IMR-90 (cell line): ENCODE measurements at places on chromosomes 6 and 20.

DNA sequence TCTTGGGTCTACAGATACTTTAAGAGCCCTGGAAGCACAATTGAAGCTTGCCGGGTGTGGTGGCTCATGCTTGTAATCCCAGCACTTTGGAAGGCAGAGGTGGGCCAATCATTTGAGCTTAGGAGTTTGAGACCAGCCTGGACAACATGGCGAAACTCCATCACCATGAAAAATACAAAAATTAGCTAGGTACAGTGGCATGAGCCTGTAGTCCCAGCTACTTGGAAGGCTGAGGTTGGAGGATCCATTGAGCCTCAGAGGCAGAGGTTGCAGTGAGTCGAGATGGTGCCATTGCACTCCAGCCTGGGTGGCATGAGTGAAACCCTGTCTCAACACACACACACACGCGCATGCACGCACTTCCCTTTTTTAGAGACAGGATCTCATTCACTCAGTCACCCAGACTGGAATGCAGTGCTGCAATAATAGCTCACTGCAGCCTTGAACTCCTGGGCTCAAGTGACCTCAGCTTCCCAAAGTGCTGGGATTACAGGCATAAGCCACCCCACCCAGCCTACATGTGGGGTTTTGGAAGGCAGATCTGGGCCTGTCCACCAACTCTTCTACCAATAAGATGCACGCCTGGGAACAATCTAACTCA lies 182.5 kb upstream of the JARID2 start:
- peak; percentile 40 for DNase-seq

GRCh38 chr20:54262671-54263070 lies 54.8 kb downstream of the PFDN4 start:
- no peak for DNase-seq

GRCh38 chr6:108078191-108078590 lies 3.6 kb upstream of the OSTM1 start:
- DNase-seq = no peak

- peak; percentile 93 for DNase-seq
These were observed 116.3 kb upstream of the EMILIN3 start for GRCh38 chr20:41482647-41483552.

GRCh38 chr6:45422503-45423110 lies 44.9 kb upstream of the SUPT3H start:
- peak; percentile 55 for DNase-seq

DNA sequence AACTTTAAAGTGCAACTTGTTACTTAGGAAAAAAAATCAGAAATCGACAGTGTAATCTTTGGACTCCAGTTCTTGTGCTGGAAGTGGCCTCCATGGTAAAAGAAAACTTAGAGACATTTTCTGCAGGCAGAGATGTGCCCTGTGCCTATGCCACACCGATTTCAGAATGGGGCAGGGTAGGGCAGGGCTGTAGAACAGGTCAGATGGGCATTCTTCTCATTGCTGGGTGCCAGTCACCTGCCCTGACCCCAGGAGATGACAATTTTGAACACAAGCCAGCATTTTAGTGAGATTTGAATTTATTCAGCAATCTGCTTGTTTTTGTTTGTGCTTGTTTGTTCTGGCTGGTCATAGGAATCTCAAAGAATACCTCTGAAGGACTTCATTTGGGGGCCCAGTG lies 63.3 kb downstream of the SASH1 start:
- DNase-seq = no peak

DNA sequence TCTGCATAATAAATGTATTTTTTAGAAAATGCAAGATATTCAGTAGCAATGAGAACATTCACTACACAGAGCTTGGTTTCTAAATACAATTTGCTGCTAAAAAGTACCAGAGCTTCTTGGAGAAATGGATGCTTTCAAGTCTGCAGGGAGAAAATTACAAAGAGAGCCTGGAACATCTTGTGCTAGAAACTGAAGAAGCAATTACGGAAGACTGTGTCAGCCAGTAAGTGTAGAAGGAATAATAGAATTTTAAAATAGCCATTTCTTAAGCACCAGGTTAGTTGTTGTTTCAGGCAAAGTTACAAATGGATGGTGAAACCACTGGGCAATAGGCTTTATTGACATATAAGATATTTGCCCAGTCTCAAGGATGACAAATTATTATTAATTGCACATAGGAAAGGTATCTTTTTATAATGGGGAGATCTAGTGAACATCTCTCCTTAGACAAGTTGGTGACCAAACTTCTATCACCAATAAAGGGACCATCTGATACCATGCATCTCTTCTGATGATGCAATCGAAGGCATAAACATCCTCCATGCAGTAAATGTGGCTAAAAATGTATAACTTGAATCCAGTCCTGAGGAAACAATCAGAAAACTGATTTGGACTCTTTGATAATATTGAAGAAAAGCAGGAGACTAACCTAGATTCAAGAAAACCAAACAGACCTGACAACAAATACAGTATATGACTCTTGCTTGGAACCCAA lies 81.7 kb downstream of the ARHGAP18 start:
- DNase-seq = no peak

- peak; percentile 69 for DNase-seq
These were observed 8.9 kb downstream of the PTPRK start for GRCh38 chr6:128511506-128511905.

- peak; percentile 8 for DNase-seq
These were observed 113.1 kb downstream of the ADAT2 start for GRCh38 chr6:143337201-143337949.

- no peak for DNase-seq
These were observed 321.0 kb upstream of the HSF2 start for GRCh38 chr6:122078481-122078880.

- no peak for DNase-seq
These were observed 212.3 kb upstream of the HEY2 start for GRCh38 chr6:125537090-125537489.

DNA sequence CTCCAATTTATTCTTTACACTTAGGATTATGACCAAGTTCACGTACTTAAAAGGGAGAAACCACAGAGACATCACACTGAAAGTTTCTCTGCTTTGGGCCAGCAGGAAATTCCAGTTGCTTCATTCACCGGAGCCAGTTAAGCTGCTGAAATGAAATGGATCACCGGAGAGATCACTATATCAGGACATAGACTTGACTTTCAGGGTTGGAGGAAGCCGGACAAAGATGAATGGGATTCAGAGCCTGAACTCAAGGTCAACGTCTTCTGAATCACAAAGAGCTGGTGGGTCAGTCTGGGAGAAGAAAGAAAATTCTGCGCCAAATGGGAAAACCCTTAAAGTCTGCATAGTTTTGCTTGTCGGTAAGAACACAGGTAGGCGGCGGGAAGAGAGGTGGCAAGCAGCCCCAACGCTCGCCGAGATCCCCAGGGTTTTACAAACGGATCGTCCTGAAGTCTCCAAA lies 81.9 kb upstream of the CCDC28A start:
- peak; percentile 77 for DNase-seq

DNA sequence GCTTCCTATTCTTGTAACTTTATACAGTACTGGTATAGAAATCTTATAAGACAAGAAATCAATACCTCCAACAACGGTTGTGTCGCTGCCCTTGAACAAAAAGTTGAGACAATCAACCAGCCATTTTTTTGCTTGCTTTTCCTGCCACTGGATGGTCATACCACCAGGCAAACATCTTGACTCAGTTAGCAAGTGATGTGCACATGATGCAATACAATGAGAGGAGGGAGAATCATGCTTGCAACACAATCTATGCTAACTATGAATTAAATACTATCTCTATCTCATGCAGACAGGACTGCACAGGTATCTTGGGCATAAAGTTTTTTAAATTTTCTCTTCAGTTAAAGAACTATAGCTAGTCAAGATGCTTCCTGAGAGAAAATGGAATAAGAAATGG lies 877.7 kb upstream of the CITED2 start:
- peak; percentile 5 for DNase-seq

DNA sequence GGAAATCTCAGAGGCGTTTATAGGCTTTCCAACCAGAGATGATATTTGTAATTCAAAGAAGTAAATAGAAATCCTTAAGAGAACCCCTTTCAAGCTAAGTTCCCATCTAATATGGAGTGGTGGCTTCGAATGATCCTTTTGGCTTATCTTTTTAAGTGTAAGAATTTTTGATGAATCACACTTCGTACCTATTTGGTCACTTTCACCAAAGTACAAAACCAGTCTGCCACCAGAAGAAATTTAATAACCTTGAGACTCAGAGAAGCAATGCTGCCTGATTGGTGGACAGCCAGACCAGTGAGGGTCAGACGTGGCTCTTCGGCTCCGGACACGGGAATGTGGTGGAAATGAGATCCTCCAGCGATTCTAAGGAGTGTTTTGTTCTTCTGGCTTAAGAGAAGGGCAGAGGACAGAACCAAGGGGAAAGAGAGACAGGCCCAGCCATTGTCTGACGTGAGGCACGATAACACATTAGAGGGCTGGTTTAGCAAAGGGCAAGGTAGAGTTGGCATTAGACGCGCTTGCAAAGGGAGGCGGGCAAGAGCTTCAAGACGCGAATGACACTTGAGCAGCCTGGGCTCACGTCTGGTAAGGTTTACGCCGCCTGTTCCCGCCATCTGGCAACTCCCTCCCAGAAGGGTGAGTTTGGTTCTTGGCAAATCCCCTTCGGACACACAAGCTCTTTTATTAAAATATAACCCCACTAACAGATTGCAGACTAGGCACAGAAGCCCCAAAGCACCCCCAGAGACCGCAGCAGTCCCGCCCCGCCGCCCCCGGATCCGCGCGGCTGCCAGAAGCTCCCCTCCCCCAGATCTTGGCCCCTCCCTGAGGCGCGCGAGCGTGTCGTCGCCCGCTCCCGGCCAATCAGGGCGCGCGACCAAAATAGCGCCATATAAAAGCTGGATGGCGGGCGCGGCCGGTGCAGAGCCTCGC lies 50.0 kb upstream of the EZR start:
- no peak for DNase-seq

DNA sequence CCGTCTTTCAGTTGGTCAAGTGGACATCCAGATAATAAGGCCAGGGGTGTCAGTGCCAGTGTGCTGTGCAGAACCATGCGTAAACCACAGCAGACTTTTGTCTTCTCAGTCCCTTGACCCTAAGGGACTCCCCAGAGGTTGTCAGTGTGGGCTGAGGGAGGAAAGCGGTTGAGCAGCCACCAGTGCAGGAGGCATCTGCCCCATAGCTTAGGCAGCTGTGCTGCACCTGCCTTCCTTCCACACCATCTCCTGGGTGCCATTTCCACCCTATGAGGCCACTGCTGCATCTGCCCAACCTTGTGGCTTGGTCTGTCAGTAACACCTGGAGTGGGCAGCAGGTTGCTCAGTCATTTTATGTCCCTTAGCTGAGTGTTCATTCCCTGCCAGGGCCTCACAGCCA lies 26.0 kb downstream of the PRPF6 start:
- DNase-seq = no peak

GRCh38 chr6:14953836-14954235 lies 292.0 kb upstream of the JARID2 start:
- DNase-seq = no peak

DNA sequence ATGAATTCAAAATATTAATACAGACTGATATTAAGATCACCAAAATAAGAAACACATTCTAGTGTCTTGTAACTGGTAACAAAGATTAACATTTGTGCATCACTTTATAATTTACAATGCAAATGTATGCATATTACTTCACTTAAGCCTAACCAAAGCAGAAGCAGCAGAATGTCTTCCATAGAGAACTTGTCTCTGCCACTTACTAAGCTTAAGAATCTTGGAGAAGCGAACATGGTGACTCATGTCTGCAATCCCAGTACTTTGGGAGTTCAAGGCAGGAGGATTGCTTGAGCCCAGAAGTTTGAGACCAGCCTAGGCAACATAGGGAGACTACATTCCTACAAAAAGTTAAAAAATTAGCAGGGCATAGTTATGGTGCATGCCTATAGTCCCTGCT lies 18.8 kb downstream of the AK9 start:
- DNase-seq = peak; percentile 57

DNA sequence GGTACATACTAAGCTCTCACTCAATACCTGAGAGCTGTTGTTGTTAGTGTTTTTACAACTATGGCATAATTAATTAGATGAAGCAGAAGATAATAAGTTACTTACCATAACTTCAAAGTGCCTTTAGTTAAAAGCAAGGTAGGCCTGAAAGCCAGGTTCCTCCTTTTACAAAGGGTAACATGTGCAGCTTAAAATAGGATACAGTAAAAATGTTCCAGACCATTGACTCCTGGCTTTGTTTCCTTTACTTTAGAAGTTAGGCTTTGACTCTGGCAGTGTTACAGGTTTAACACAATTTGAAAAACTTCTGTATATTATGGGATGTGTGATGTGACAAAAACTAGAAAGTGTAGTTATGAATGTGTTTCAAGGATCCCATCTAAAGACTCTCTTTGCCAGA lies 522.5 kb downstream of the EPM2A start:
- no peak for DNase-seq

- peak; percentile 40 for DNase-seq
These were observed 62.2 kb downstream of the FILIP1 start for GRCh38 chr6:75431379-75431778.

DNA sequence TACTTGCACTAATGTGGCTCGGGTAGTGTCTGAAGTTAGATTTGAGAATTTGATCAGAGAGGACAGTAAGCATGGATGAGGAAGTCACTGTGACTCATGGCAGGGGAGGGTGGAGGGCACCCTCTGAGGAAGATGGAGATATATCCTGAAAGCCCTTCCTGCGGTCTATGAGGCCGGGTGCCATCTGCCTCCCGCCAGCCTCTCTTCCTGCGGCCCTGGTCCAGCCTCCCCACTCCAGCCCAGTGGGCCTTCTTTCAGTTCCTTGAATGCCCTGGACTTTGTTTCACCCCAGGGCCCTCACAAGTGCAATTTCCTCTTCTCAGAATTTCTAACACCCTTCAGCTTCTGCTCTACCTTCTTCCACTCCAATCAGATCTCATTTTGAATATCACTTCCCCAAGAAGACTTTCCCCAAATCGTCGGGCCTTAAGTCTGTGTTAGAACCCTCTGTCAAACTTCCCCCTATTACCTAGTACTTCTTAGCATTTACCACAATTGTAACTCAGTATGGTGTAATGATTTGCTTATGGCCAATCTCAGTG lies 20.2 kb upstream of the TNFAIP3 start:
- DNase-seq = no peak

DNA sequence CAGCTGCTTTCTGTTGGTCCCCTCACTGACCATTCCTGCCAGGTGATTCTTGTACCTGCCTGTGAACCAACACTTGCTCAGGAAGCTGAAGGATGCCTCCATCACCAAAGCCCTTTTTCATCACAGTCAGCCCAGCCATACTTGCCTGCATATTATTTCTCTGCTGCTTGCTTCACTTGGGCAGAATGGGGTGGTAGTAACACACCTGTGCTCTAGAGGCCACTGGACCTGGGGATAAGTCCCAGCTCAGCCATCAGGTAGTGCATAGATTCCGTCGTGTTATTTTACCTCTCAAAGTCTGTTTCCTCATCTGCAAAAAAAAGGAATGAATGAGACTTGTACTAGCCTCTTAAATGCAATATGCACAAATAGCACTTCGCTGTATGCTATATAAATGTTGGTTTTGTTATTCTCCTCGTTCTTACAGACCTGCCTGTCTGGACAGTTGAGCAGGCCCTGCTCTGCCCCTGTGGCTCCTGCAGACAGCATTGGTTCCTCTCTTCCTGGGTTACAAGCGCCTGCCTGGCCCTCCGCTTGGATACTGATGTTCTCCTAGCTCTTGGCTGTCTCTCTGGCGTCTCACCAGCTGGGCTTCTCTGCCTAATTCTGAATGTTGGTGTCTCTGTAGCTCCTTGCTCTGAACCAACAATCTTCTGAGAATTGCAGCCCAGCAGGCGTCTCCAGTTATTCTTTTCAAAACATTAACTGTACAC lies 151.8 kb downstream of the UNC5CL start:
- no peak for DNase-seq
